Right kidney (tissue), 9 donors: ENCODE measurements at places on chromosomes 1 and 21.

DNA sequence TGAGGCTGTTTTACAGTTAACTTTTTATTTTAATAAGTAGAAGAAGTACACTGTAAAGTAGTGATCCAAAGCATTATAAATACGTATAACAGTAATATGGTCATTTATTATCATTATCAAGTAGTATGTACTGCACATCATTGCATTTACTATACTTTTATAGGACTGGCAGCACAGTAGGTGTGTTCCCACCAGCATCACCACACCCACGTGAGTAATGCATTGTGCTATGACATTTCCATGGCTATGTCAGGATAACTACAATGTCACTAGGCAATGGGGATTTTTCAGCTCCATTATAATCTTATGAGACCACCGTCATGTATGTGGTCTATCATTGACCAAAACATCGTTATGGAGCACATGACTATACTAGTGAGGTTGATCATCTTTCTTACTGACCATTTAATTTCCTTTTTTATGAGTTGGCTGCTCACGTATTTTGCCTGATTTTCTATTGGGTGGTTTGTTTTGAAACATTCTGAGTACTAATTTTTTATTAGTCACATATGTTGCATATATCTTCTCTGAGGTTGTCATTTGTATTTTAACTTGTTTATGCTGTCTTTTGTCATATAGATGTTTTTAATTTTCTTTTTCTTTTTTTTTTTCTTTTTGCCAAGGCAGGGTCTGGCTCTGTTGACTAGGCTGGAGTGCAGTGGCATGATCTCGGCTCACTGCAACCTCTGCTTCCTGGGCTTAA is 25.3 kb upstream of the SHCBP1L start:
- DNase-seq = no peak

DNA sequence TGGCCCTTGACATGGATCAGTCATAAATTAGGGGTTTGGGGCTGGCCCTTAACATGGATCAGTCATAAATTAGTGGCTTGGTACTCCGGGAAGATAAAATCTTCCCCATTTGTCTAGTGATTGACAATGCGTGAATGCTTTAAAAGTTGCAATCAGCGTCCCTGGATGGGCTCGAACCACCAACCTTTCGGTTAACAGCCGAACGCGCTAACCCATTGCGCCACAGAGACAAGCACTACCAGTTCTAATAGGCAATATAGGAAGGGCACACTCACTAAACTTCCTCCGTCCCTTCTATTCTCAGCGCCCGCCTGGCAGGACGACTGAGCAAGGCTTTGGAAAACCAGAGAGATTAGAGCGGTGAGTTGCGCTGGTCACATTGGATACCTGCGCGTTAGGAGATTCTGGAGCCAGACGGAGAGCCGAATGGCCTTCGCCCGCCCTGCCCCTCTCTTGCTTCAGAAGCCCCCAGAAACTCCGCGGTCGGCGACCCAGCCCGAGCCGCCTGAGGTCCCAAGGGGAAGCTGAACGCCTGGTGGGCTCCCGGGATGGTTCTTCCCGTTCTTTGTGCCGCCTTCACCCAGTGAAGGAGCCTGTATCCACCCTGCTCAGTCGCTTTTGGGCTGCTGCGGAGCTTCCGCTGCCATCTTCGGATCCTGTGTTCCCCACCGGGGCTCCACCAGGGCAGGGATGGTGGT is 235.9 kb downstream of the FAM72C start:
- DNase-seq = peak; percentile 62

- peak; percentile 87 for DNase-seq
Measured at GRCh38 chr1:204151552-204152309, at the start of gene ETNK2. Gene ETNK2, minus strand, starts transcription at chr1:204152044. Its CDS starts 192 bp downstream, at chr1:204151852.

DNA sequence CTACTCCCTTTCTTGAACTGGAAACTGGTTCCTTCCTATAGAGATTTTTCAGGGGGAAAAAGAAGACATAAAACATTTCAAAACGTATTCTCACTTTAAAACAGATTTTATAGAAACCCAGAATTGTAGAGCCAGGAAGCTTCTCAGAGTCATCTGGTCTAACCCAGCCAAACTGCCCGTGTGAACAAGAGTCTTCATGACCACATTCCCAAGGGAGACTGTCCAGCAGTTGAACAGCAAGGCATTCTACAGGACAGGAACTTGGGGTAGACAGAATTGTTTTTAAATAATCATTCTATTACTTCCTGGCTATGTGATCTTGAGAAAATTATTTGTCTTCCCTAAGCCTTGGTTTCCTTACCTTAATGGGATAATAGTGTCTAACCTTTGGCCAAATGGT is 163.5 kb upstream of the IVNS1ABP start:
- no peak for DNase-seq

GRCh38 chr1:77370583-77371306 is 88.9 kb downstream of the AK5 start:
- DNase-seq = no peak

DNA sequence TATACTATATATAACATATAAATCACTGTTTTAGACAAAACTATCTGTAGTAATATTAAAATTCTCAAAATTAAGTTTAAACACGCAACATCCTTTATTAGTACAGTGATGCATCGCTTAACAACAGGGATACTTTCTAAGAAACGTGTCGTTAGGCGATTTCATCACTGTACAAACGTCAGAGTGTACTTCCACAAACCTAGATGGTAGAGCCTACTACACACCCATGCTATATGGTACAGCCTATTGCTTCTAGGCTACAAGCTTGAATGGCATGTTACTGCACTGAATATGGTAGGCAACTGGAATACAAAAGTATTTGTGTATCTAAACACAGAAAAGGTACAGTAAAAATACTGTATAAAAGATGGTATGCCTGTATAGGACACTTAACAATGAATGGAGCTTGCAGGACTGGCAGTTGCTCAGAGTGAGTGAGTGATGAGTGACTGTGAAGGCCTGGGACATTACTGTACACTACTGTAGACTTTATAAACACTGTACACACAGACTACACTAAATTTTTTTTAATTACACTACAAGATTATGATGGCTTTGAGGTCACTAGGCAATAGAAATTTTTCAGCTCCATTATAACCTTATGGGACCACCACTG is 10.5 kb downstream of the FOXJ3 start:
- DNase-seq = no peak

DNA sequence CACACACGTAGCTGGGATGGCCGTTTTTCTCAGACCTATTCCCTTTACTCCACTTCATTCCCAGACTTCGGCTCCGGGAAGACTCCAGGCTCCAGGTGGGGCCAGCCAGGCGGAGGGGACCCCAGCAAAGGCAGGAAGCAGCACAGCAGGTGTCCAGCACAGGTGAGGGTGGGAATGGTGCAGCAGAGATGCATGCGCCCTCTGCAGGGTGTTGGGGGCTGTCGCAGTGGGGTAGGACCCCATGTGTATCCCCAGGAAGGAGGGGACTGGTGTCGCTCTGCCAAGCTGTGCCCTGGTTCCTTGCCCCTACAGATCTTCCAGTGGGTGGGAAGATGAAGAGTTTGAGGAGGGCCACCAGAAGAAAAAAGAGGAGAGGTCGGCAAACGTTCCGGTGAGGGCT is 5.3 kb downstream of the TTC24 start:
- DNase-seq = peak; percentile 33

DNA sequence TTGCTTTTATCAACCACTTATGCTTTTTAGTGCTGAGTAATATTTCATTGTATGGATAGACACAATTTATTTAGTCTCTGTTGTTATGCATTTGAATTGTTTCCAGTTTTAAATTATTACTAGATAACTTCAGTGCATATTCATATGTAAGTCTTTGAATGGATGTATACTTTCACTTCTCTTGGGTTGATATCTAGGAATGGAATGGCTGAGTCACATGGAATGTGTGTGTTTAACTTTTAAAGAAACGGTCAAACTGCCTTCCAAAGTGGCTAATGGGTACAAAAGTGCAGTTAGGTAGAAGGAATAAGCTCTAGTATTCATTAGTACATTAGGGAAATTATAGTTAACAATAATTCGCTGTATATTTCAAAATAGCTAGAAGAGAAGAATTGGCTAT is 82.4 kb downstream of the NPHS2 start:
- no peak for DNase-seq

GRCh38 chr1:154910851-154911250 is 25.7 kb downstream of the PMVK start:
- no peak for DNase-seq

GRCh38 chr1:57550092-57550491 is 126.2 kb upstream of the DAB1 start:
- no peak for DNase-seq

DNA sequence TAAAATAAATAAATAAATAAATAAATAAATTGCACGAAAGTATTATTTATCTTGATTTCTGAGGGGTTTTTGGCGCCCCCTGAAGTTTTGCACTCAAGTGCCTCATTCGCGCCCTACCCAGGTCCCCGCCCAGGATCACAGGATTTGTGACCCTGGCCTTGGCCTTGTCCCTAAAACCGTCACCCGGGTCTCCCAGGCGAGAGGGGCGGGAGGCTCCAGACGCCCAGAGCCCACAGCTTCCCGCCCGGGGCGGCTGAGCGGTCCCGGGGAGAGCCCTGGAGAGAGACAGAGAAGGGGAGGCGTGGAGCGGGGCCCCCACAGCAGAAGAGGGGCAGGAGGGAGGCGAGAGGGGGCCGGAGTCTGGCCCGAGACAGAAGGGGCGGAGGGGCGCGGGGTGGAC is 91.8 kb upstream of the CASZ1 start:
- DNase-seq = no peak

- no peak for DNase-seq
Measured at GRCh38 chr1:97743129-97743528, 177.7 kb downstream of the DPYD start.
